ENCODE measurements at places on chromosomes 6 and 20. TPM values are rescaled to one million over a fixed set of nuclear protein-coding genes. Genes with fewer than 3 reads are reported as not detected.

Gene ZNF831
- not detected for total RNA-seq

Gene ADTRP
- 17.6 TPM for total RNA-seq

Gene RRAGD
- total RNA-seq: 3.4 TPM

Gene RBBP8NL
- total RNA-seq: 1.0 TPM

Gene CFAP61
- total RNA-seq: 0.13 TPM

Gene LY6G6F
- total RNA-seq: not detected

Gene CLPSL1
- total RNA-seq: not detected

Gene GPX6
- not detected for total RNA-seq

Gene LKAAEAR1
- 0.13 TPM for total RNA-seq

Gene SEC23B
- 119 TPM for total RNA-seq

Gene TOP1
- 18.2 TPM for total RNA-seq

Gene LIN28B
- total RNA-seq: not detected

Gene IPCEF1
- under 0.01 TPM for total RNA-seq

Gene BMP6
- total RNA-seq: 2.6 TPM

Gene TEAD3
- 5.3 TPM for total RNA-seq

Gene CD164
- total RNA-seq: 115 TPM

Gene PACRG
- under 0.01 TPM for total RNA-seq

Gene GSTA2
- total RNA-seq: not detected

Gene GATA5
- total RNA-seq: not detected

Gene OPN5
- total RNA-seq: not detected

Gene MOXD1
- total RNA-seq: 1.6 TPM

Gene CTAGE9
- not detected for total RNA-seq

Gene CASS4
- total RNA-seq: 0.13 TPM

Gene BTNL2
- 0.26 TPM for total RNA-seq

Gene ACSS1
- 0.64 TPM for total RNA-seq

Gene RAET1L
- 0.79 TPM for total RNA-seq

Gene HSPA1L
- 0.53 TPM for total RNA-seq

Gene NRN1
- not detected for total RNA-seq

Gene TTLL9
- under 0.01 TPM for total RNA-seq

Gene BACH2
- 0.38 TPM for total RNA-seq

Gene MUC22
- total RNA-seq: under 0.01 TPM

Gene UQCC2
- total RNA-seq: 47.1 TPM

Gene FAM83C
- 0.26 TPM for total RNA-seq

Gene COL19A1
- not detected for total RNA-seq

Gene TRAPPC3L
- not detected for total RNA-seq

Gene CD109
- total RNA-seq: 27.4 TPM

Gene ZSCAN26
- 8.7 TPM for total RNA-seq

Gene SLC24A3
- total RNA-seq: under 0.01 TPM

Gene DACT2
- 0.26 TPM for total RNA-seq

Gene SRMS
- total RNA-seq: 0.79 TPM

Gene MMP24
- not detected for total RNA-seq

Gene CST5
- total RNA-seq: not detected

Gene SLC35F1
- total RNA-seq: not detected

Gene PSORS1C1
- total RNA-seq: 6.3 TPM

Gene HCK
- 0.13 TPM for total RNA-seq

Gene CRISP2
- not detected for total RNA-seq
